GM23248 (cell line): ENCODE measurements at places on chromosomes 7 and 10.

- peak; percentile 13 for DNase-seq
Observed at GRCh38 chr7:90173127-90173844, 19.0 kb downstream of the STEAP1 start.

DNA sequence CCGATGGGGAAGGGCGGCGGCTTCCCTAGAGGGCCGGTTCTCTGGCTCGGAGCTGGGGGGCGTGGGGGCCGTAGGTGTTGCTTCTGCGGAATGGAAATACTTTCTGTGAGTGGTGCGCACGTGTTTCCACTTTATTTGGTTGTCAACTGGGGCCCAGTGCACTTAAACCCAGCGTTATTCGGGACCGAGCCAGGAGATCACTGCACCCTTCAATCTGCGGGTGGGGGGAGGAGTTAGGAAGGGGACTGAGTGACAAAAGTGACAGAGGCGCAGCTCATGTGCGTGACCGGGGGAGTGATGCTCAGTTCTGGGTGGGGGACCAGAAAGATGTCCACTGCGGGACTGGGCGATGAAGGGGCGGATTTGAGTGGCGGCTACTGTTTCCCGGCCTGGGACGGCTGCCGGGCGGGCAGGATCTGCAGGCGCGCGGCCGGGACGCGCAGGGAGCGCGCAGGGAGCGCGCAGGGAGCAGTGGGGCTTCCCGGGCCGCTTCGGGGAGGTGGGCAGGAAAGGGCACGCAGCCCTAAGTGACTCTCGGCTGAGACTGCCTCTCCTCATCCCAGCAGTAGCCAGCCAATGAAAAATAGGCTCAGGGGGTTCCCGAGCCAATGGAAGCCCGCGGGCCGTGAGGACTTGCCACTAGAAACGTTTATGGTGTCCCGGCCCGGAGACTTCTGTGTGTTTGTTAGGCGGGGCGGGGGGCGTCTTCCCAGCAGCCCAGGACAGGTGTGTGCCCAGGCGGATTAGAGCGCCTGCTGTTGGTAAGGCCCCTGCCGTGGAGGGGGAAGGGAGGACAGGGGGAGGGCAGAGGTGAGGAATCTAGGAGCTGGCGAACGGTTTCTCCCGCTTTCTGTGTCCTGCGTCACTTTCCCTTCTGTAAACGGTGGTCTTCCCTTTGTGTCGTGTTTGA, 54.3 kb upstream of the KDM7A start:
- peak; percentile 56 for DNase-seq

DNA sequence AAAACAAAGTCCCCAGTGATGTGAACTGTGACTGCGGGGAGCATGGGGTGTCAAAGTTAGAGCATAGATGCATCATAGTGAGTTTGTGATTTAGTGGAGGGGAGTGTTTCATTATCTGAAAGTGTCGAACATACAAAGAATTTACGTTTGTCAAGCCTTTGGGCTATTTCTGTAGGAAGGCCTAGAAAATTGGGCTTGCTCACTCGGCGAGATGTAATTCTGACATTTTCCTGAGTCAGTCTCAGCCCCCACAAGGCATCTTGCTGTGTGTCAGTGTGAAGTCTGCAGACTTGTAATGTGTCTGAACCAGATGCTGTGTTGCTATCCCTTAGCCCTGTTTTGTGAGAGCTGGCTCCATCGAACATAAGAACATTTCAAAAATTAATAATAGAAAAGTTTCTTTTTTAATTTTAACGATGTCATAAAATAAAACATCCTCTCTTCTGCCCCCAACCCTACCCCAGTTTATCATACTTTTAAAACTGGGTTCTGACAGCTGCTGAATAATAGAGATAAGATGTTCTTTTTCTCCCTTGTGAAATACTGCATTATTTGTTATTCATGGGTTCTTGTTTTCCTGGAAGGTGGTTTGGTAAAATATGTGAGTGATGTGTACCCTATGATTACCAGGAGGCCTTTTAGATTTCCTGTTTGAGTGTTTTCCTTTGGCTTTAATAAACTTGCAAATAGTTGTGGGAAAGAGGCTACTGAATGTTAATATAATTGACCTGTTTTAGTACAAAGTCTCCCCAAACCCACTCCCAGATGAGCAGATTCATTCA, 207.4 kb downstream of the GPR158 start:
- no peak for DNase-seq

- DNase-seq, result peak; percentile 77
Observed at GRCh38 chr7:111763221-111763801, 201.0 kb upstream of the IMMP2L start.

- DNase-seq, result no peak
Observed at GRCh38 chr10:47224546-47225218, 75.3 kb upstream of the GDF10 start.

GRCh38 chr7:3942816-3943745, 642.0 kb downstream of the SDK1 start:
- DNase-seq, result no peak

DNA sequence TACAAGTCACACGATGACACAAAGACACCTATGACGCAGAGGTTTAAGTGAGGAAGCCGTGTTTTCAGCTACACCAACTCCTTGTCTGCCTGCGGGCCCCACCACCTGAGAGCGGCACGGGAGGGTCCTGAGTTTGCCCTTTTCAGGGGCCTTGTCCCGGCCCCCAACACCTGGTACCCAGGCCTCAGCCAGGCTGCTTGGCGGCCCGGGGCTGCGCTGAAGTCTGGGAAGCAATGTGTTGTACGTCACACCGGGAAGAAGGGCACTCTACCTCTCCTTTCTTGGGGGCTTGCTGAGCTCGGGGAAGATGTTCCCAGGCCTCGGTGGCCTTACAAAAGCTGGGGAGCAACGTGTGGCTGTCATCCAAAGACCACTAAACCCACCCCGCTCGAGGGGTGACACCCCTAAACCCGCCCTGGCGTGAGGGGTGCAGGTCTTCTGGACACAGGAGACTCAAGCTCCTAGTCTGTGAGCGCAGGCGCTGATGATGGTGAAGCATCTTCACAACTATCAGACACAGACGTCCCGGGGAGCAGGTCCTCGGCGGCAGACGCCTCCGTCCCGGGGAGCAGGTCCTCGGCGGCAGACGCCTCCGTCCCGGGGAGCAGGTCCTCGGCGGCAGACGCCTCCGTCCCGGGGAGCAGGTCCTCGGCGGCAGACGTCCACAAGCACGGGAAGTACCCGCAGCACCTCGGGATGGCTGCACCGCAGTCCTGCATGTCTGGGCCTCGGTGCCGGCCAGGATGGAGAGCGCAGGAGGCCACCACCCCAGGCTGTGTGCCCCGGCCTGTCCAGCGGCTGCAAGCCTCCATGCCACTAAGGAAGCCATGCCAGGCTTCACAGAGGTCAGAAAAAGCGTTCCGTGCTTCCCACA, 15.4 kb downstream of the CFAP46 start:
- no peak for DNase-seq

DNA sequence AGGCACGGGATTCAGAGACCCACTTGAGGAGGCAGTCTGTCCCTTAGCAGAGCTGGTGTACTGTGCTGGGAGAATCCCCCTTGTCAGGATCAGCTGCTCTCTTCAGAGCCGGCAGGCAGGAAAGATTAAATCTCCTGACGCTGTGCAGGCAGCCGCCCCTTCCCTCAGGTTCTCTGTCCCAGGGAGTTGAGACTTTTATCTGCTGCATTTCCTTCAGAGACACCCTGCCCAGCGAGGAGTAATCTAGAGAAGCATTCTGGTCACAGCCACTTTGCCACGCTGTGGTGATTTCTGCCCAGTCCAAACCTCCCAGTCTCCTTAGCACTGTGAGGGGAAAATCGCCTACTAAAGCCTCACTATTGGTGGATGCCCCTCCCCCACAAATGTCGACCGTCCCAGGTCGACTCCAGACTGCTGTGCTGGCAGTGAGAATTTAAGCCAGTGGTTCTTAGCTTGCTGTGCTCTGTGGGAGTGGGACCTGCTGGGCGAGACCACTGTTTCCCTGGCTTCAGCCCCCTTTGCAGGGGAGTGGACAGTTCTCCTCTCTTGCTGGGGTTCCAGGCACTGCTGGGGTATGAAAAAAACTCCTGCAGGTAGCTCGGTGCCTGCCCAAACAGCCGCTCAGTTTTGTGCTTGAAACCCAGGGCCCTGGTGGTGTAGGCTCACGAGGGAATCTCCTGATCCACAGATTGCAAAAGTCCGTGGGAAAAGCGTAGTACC, 265.4 kb downstream of the ZWINT start:
- DNase-seq, result no peak

GRCh38 chr7:1950452-1951158, 280.5 kb downstream of the ELFN1 start:
- no peak for DNase-seq

GRCh38 chr10:25064401-25064800, 48.0 kb downstream of the THNSL1 start:
- peak; percentile 12 for DNase-seq

- no peak for DNase-seq
Observed at GRCh38 chr10:118266098-118266748, 75.9 kb downstream of the FAM204A start.

- DNase-seq, result no peak
Observed at GRCh38 chr10:88322324-88323063, 260.6 kb downstream of the RNLS start.

DNA sequence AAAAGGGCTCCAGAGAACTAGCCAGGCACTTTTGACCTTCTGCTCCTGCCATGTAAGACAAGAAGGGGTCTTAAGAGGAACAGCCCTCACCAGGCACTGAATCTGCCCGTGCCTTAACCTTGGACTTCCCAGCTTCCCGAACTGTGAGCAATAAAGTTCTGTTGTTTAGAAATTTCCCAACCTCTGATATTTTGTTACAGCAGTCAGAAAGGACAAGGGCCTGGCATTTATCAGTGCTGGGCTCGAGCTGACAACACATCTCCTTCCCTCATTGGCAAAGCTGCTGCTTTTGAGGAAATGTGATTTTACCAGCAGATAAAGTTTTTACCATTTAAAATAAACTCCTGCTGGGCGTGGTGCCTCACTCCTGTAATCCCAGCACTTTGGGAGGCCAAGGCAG, 103.5 kb downstream of the GPR26 start:
- no peak for DNase-seq

GRCh38 chr7:137774793-137775201, 72.0 kb downstream of the DGKI start:
- peak; percentile 80 for DNase-seq
